Esophagus squamous epithelium (tissue), 5 donors: ENCODE measurements at places on chromosomes 12 and 14.

- no peak for DNase-seq
Measured at GRCh38 chr12:48969833-48970701, 1.5 kb downstream of the WNT10B start.

DNA sequence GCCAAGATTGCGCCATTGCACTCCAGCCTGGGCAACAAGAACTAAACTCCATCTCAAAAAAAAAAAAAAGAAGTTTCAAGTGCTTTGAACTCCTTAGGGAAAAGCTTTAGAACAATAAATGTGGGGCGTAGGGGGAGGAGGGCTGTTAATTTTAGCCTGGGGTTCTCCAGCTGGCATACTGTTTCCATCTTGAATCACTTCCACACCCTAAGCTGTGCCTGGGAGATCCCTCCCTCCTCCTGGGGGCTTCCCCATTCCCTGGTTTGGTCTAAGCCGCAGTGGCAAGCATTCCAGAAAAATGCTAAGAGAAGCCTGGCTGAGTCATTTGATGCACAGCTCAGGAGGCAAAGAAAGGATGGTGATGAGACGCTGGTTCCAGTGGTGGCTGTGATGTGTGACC, 2.3 kb upstream of the ZNF384 start:
- DNase-seq, result no peak

- DNase-seq, result no peak
Measured at GRCh38 chr12:31923063-31923412, 36.2 kb upstream of the RESF1 start.

GRCh38 chr14:88750413-88750812, 42.3 kb downstream of the EML5 start:
- no peak for DNase-seq

DNA sequence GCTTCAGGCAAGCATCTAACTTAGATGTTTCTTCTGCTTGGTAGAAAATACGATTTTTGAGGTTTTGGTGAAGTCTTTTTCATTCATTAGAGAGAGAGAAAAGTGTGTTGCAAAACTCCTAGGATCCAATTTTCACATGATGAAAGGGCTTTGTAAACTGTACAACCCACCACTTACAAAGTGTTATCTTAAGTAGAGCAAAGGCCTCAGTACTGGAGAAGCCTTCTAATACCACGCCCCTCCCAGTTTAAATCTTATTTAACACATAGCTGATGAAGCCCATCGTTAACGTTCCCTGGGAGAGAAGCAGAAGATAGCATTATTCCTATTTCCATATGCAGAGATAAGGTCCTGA, 869 bp downstream of the APOLD1 start:
- no peak for DNase-seq

- no peak for DNase-seq
Measured at GRCh38 chr12:14072987-14073386, 91.6 kb upstream of the GRIN2B start.

DNA sequence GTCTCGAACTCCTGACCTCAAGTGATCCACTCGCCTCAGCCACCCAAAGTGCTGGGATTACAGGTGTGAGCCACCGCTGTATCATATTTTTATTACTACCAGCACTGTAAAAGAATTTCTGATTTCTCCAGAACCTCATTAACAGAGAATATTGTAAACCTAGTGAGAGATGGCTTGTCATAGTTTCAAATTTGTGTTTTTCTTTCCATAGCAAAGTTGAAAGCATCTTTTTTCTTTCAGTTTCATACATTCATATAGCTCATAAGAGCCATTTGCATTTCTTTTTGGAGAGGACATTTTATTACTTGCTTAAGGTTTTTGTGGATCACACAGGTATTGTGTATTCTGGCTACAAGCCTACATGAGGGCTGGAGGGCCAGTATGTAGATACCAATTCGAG, 58.0 kb downstream of the MIS18BP1 start:
- DNase-seq, result no peak

DNA sequence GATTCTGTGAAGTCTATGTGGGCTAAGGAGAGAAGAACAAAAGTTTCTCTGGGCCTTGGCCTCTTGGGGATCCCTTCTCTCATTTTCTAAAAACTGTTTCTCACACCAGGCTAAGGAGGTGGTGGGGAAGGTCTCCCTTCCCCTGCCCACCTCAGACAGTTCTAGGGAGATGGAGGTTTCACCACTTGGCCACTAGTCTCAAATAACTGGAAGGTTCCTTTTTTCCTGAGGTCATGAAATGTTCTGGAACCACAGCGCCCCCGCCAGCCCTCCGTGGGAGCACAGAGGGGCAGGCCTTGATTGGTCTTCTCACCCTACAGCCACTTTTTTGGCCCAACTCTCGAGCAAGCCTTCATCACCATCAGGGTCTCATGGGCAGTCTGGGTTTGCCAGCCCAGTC, 12.6 kb downstream of the C12orf43 start:
- no peak for DNase-seq

GRCh38 chr14:44846232-44846824, 115.4 kb downstream of the KLHL28 start:
- DNase-seq, result no peak

DNA sequence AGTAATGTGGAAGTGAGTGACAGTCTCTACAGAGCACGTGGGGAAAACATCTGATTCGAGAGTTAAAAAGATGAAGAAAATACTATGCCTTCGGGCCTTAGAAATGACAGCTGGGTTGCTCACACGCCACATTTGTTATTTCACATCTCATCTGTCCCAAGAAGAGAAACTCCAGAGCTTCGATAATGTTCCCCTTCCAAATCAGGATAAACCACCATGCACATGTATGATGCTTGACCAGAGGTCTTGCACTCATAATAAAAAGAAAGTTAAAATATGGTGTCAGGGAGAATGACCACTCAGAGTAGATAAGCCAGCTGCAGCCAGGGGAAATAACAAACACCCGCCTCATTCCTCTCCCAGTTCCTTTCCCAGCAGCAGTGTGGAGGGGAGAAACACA, 34.6 kb downstream of the NIN start:
- DNase-seq, result no peak

DNA sequence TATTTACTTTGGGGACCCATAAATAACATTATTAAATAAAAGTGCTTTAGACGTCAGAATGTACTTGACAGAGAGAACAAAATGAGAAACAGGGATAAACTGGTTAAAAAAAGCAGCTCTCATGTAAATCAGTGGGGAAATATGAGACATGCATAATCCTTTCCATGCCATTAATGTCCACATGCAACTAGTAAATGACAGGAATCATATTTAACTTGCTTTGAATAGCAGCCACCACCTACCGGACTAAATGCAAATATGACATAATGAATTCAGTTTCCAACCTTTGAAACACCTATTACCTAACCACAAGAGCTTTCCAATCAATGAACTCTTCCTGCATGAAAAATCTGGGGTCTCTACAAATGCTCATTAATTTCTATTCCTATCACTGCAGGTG, 19.6 kb downstream of the FGD6 start:
- no peak for DNase-seq

- DNase-seq, result no peak
Measured at GRCh38 chr14:103700753-103701490, 14.3 kb downstream of the XRCC3 start.

DNA sequence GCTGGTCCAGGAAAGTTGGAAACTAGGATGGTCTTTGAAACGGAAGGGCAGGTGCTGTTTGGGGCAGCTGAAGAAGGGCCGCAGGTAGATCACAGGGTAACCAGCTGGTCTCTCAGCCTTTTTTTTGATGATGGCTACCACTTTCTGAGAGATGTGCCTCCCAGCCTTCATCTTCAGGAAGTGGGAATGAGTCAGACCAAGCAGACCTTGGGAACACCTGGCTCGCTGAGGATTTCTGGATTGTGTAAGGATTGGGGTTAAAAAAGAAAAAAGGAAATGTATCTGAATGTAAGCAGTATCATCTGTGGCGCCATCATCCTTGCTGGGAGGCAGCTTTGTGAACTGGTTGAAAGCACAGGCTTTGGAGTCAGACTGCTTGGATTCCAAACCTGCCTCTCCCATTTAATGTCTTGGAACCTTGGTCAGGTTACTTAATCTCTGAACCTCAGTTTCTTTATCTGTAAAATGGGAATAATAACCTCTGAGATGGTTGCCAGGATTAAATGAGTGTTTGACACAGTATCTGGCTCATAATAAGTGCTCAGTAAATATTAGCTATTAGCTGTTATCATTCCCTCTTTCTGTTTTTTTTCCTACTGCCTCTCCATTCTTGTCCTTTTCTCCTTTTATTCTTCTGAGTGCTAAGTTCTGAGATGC, 1.7 kb downstream of the PRPF40B start:
- no peak for DNase-seq
